ENCODE measurements at places on chromosomes 6 and 20.

- no peak for DNase-seq
Observed at GRCh38 chr6:126724821-126725220, 384.9 kb downstream of the CENPW start.

DNA sequence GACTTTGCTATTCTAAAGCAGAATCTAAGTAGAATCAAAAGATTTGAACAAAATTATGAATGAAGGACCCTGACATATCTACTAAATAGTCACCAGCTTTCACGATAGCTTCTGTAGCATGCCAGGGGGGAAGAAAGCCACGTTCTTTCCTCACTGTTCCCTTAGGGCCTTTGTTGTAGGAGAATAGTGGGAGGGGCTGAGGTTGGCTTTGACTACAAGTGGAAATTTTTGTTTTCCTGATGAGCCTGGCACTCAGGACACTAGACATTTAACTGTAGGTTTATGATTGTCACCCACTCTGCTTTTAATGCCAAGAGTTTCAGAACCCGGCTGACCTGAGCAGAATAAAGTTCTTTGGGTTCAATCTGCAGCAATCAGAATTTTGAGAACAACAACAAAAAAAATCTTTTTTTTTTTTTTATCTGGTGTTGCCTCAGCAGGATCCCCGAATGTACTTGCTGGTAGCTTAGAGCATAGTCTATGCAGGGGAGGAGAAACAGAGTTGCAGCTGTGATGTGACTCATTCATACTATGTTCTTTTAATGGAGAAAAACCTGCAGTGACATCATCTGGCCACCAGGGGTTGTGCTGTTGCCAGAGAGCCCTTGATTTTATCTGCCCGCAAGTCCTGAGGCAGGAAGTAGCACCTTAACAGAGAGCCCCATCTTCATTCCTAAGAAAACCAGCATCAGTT is 38.5 kb downstream of the TPD52L1 start:
- peak; percentile 67 for DNase-seq

DNA sequence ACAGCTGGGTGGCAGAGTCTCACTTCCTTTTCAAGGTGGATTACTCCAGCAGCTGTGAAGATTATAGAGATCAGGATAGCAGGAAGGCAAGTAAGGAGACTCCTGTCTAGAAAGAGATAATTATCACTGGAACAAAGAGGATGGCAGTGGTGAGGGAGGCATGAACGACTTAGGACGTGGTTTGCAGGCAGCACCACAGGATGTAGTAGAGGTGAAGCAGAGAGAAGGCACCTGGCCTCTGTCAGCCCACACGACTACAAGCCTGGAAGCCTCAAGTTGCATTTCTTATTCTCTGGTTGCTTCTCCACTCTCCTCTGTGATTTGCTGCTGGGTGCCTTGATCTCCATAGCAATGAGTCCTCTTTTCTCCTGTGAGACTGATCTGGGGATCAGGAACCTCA is 62.7 kb downstream of the TSHZ2 start:
- DNase-seq: no peak

GRCh38 chr20:370977-371754 is 9.4 kb upstream of the TRIB3 start:
- DNase-seq: no peak

All from SHP77 (cell line).